ENCODE measurements at places on chromosomes 13 and 19.

DNA sequence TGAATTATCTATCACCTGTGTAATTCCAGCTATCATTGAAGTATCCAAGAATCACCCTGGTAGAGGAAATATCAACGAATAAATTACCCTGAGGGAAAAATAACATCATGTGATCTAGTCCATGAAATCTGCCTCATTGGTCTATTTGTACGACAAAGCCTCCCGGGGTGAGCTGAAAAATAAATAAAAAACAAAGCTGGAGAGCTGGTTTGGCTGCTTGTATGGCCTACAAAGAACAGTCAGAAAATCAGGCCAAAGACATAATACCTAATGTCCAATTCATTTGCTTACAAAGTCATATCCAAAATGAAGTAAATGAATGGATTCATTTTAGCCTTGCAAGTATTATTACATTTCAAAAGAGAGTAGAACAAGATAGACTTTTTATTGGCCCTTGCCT, 449.9 kb downstream of the KLF12 start:
- DNase-seq: no peak

DNA sequence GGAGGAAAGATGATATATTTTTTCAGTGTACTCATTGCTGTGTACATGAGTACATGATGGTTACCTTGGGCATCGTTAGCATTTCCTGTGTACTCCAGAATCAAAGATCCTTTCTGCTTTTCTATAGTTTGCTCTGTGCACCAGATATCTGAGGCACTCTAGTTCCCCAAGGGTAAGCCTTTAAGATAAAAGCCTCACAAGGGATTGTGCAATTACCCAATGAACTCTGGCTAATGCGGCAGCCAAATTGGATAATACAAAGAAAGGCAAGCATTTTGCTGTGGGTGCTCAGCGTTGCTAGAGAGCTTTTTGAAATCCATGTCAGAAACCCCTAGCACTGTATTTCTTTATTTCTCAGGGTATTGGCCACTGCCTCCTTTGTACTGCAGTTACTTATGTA, 2.9 kb downstream of the CYSLTR2 start:
- no peak for DNase-seq

GRCh38 chr19:5714816-5715215, 5.1 kb downstream of the LONP1 start:
- DNase-seq: no peak

DNA sequence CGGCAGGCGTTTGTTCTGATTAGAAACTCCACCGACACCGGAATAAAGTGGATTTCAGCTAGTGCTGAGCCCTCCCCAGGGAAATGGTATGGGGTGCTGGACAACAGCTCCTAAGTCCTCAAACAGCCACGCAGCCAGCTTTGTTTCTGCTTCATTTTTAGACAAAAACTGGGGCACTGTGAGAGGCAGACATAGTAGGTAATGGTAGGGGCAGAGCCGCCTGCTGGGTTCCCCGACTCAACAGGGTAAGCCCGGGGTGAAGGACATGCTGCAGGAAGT, 39.7 kb downstream of the CARS2 start:
- no peak for DNase-seq

GRCh38 chr19:36059180-36059910, 4.6 kb downstream of the WDR62 start:
- no peak for DNase-seq

- no peak for DNase-seq
Observed at GRCh38 chr13:100506154-100506553, 82.4 kb downstream of the GGACT start.

DNA sequence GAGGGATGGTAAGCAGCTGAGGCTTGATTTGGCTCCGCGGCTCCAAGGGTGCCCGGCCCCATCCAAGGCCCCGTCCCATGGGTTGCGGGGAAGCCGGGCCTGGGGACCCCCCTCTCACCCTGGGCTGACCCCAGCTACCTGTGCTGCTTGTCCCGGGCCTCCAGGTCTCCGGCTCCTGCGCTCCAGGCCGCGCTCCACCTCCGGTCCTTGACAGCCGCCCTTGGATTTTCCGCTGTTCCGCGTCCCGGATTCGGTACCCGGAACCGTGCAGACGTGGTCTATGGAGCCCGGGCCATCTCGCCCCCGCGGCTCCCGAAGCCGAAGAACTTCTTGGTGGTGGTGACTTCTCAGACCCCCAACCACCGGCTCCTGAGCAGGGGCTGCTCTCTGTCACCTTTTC, 48.3 kb upstream of the C1QTNF9B start:
- no peak for DNase-seq

DNA sequence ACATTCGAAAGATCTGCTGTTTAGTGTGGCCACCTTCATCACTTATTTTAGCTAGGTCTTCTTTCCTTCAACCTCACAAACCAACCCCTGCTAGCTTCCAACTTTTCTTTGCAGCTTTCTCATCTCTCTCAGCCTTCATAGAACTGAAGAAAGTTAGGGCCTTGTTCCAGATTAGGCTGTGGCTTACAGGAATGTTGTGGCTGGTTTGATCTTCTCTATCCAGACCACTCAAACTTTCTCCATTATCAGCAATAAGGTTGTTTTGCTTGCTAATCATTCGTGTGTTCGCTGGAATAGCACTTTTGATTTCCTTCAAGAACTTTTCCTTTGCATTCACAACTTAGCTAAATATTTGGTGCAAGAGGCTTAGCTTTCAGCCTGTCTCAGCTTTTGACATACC, 44.7 kb downstream of the CARS2 start:
- DNase-seq: no peak

DNA sequence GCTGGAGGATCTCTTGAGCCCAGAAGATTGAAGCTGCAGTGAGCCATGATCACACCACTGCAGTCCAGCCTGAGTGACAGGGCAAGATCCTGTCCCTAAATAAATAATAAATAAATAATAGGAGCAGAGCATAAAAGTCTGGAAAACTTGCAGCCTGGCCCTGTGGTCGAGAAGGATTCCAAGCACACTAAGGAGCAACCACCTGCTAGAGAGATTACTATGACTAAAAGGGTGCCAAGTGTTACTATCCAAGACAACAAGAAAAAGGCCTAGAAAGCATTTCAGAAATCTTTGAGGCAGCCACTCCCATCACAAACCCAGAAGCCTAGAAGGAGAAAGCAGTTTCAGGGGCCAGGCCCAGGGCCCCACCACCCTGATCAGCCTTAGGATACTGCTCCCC, 46.1 kb downstream of the LHFPL6 start:
- DNase-seq: no peak

- DNase-seq: no peak
Observed at GRCh38 chr13:113927661-113928581, 46.0 kb downstream of the C13orf46 start.

- no peak for DNase-seq
Observed at GRCh38 chr19:33532859-33533460, 11.4 kb upstream of the PEPD start.

DNA sequence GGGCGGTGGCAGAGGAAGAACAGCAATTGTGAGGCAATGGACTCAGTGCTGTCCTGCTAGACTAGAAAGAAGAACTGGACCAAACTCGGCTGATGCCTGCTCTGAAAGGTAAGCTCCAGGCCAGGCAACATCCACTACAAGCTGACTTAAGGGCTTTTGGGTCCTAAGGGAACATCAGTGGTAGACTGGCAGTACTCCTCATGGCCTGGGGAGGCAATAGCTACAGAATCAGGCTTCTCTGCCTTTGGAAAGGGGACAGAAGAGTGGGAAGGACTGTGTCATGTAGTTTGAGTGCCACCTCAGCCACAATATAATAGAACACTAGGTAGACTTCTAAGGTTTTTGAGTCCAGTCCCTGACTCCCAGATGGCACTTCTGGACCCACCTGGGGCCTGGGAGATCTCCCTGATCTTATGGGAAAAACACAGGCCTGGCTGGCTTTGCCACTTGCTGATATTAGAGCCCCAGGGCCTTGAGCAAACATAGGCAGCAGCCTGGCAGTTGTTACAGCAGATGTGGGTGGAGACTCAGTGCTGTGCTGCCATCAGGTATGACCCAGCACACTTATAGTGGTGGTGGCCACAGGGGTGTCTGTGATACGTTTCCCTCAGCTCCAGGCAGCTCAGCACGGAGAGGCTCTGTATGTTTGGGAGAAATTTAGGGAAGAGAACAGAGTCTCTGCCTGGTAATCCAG, 9.2 kb upstream of the CLC start:
- DNase-seq: no peak

DNA sequence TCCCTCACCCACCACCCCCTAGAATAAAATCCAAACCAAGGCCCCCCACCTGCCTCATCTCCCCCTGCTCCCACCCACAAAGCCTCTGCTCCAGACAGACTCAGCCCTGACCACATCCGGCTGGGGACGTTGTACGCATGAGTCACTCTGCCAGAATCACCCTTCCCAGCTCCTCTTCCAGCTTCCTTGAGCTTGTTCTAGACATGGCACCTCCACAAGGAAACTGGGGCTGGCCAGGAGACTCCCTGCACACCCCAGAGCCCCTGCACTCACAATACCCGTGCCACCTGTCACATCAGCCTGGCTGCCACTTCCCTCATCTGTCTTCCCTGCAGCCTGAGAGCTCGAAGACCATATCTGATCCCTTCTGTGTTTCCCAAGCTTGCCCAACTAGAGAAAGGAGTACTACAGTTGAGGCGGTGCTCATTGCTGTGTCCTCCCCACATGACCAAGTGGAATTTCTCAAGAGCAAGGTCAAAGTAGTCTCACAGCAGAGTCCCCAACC, 9.7 kb downstream of the DEDD2 start:
- DNase-seq: peak; percentile 13

DNA sequence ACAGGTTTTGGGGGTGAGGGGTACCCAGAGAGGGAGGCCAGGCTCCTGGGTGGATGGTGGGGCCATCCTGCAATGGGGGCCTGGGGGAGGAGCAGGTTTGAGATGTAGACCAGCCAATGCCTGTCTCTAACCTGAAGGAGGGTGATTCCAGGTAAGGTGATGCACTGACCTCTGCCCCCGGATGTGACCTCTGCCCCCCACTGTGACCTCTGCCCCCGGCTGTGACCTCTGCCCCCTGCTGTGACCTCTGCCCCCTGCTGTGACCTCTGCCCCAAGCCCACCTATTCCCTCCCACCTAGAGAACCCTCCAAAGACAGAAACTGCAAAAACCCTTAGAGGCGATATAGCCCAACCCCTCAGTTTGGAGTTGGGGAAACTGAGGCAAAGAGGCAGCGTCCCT, 10.3 kb upstream of the SPACA4 start:
- no peak for DNase-seq

DNA sequence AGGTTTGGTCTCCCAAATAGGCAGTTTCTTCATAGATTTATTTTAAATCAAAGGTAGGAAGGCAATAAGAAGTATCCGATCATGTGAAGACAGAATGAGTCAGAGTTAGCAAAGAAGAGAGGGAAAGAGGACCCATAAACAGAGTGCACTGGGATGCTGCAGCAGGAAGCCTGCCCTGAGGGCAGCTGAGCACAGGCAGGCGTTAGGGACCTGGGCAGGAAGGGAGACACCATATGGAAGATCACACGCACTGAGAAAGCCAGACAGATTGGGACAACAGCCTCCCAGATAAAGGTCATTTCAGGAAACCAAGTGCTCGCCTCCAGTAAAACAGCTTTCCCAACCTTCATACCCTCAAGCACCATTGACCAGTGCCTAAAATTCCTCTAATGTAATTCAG, 598.0 kb downstream of the EFNB2 start:
- no peak for DNase-seq

DNA sequence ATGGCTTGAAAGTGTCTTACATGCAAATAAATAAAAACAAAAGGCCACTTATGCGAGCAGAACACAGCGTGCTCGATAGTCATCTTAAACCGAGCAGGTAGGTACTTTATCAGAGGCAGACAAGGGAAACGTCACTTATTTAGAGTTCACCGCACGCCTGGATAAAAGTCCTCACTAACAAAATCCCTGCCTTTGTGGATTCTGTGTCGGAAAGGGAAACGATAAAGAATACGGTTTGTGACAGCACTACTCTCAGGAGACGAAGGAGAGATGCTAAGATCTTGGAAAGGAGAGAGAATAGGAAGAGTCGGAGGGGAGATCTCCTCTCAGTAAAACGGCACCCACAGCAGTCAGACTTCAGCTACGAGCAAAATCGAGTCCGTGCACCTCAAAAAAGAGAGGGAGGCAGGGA, 581 bp downstream of the RCBTB1 start:
- no peak for DNase-seq

- no peak for DNase-seq
Observed at GRCh38 chr13:90943946-90944345, 403.5 kb upstream of the MIR17HG start.

DNA sequence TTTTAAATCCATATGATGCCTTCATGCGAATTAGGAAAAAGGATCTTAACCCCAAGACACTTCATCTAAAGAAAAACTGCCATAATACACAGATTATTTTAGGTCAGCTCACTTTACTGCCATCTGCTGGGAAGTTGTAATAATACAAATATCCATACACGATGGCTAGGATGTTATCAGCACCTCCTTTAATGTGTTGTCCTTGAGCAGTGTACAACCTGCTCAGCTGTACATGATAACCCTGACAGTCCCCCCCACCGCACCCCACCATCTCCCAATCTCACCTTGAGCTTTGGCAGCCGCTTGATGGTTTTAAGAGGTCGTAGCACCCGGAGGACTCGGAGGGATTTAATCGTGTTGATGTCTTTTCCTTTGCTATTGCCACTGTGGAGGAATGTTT, 112.2 kb downstream of the IER2 start:
- no peak for DNase-seq

GRCh38 chr13:66312312-66313087, 917.6 kb downstream of the PCDH9 start:
- no peak for DNase-seq

GRCh38 chr13:44303681-44304432, 69.8 kb upstream of the SERP2 start:
- DNase-seq: no peak

DNA sequence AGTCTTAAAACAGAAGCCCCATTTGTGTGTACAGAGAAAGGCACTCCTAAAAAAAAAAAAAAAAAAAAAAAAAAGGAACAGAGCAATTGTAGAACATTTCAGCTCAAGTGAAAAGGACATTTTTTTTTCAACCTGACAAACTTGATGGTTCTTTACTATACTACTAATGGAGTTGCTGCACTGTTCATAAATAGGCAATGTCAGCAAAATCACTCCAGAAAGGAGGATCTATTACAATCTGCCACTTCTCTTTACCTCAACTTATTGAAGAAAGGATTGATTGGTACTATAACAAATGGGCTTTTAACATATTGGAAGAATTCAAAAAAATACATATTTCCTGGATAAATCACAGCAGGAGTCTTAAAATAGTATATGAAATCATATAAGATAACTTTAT, 1517.7 kb downstream of the SLITRK1 start:
- DNase-seq: no peak

DNA sequence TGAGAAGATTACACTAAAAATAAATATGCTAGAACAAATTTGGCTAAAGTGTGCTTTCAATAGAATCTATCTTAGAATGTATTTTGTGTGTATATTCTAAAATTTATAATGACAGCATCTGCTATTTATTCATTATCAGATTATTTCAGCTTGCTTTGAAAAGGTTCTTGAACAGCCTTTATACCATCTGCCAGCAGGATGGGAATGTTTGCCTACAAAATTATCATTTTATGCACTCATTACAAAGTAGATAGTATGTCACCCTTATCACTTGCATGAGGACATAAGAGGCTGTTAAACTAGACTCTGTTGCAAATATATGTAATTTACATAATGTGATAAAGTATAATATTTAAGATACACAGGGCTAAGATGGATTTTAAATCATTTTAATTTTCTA, 1286.9 kb upstream of the PCDH20 start:
- DNase-seq: no peak

Data from activated T-helper 1 cell treated with Interleukin-2 at 50 U/mL for 16 hours (primary cell).